ENCODE measurements at places on chromosomes 4 and X.
A peak's percentile ranks its signal among the peaks of the same experiment; 100 is the strongest.

GRCh38 chrX:44937606-44938005, 64.6 kb downstream of the KDM6A start:
- DNase-seq, result no peak
- H3K27me3 ChIP-seq, result no peaks in the 10 kb centered on the region
- H3K27ac ChIP-seq, result no peak overlapping the region
- no peak overlapping the region for H3K4me3 ChIP-seq
- no peaks in the 10 kb centered on the region for H3K36me3 ChIP-seq

GRCh38 chrX:136910565-136911035, 30.1 kb upstream of the RBMX start:
- no peaks in the 10 kb centered on the region for H3K36me3 ChIP-seq
- H3K4me3 ChIP-seq, result peak overlapping the region; percentile 68
- no peak for DNase-seq

- no peak overlapping the region for H3K27ac ChIP-seq
- DNase-seq, result no peak
- no peaks in the 10 kb centered on the region for H3K36me3 ChIP-seq
- H3K27me3 ChIP-seq, result no peaks in the 10 kb centered on the region
- peaks cover 4% of the 10 kb centered on the region for H3K4me1 ChIP-seq
Observed at GRCh38 chr4:88517825-88518224, 5.8 kb downstream of the PYURF start.

GRCh38 chr4:124964251-124964650, 251.7 kb upstream of the ANKRD50 start:
- DNase-seq, result no peak
- H3K27ac ChIP-seq, result no peak overlapping the region
- no peaks in the 10 kb centered on the region for H3K27me3 ChIP-seq

GRCh38 chr4:27692158-27692557, 831.5 kb downstream of the STIM2 start:
- no peaks in the 10 kb centered on the region for H3K27me3 ChIP-seq
- no peak overlapping the region for H3K4me3 ChIP-seq
- H3K36me3 ChIP-seq, result no peaks in the 10 kb centered on the region
- H3K4me1 ChIP-seq, result no peaks in the 10 kb centered on the region
- no peak overlapping the region for H3K27ac ChIP-seq

DNA sequence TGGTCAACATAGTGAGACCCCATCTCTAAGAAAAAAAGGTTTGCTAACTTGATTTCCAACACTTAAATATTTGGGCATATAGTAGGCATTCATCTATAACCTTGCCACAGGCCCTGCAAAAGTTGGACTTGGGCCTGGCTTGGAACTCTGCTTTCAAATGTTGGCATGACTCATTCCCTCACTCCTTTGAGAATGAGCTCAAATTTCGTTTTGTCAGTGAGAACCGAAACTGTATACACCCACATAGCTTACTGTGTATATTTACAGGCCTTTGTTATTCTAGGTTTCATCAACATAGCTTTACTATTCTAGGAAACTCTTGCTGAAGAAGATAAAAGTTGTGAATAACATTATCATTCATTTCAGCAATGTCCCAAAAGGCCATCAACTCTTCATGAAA, 88.7 kb upstream of the ELOVL6 start:
- H3K4me1 ChIP-seq, result no peaks in the 10 kb centered on the region
- H3K27me3 ChIP-seq, result no peaks in the 10 kb centered on the region
- no peak for DNase-seq
- no peak overlapping the region for H3K27ac ChIP-seq
